ENCODE measurements at places on chromosomes 1 and 21.

DNA sequence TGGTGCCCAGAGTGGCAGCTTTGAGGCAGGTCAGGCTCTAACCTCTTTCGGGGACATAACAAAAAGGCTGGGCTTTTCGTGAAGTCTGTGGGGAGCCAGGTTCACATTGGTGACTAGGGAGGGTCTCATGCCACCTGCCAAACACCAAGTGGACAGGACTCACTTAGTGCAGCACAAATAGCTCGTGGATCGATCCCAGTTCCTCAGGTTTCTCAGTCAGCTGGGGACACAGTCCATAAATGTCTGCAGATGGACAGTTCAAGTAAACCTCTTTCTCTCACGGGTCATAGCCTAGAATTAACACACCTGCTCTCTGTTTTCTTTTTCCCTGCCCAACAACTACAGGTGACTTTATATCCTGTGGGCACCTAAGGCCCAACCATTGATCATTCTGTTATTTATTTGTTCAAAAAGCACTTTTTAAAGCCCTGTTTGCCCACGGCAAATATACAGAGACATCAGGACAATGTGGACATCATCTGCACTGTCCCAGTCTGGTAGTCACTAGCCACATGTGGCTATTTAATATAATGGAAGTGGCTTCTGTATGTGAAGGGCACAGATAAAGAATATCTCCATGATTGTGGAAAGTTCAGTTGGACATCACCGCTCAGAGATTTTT lies 53.5 kb downstream of the CAPN2 start:
- no peak for DNase-seq

GRCh38 chr21:21232320-21232719 lies 234.1 kb downstream of the NCAM2 start:
- no peak for DNase-seq

- no peak for DNase-seq
These were observed 49.1 kb upstream of the RCOR3 start for GRCh38 chr1:211210052-211210451.

- no peak for DNase-seq
These were observed 378.9 kb downstream of the KCNH1 start for GRCh38 chr1:210754878-210755665.

DNA sequence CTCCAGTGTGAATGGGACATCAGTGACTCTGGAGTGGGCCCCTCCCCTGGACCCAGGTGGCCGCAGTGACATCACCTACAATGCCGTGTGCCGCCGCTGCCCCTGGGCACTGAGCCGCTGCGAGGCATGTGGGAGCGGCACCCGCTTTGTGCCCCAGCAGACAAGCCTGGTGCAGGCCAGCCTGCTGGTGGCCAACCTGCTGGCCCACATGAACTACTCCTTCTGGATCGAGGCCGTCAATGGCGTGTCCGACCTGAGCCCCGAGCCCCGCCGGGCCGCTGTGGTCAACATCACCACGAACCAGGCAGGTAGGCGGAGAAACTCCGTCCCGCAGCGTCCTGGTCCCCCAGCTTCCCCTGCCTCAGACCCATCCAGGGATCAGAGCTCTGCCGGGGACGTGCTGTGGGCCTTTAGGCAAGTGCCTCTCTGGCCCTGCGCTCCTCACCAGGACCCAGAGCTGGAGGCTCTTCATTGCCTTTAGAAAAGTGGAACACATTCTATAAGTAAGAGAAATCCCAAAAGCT lies 25.7 kb downstream of the EPHA8 start:
- DNase-seq: no peak

- peak; percentile 46 for DNase-seq
These were observed 1.7 kb downstream of the IRF2BP2 start for GRCh38 chr1:234608025-234608910.

- DNase-seq: no peak
These were observed 86.8 kb downstream of the LRRC8C start for GRCh38 chr1:89719502-89720306.

- DNase-seq: peak; percentile 74
These were observed 12.5 kb downstream of the RPS6KA1 start for GRCh38 chr1:26541816-26542711.

DNA sequence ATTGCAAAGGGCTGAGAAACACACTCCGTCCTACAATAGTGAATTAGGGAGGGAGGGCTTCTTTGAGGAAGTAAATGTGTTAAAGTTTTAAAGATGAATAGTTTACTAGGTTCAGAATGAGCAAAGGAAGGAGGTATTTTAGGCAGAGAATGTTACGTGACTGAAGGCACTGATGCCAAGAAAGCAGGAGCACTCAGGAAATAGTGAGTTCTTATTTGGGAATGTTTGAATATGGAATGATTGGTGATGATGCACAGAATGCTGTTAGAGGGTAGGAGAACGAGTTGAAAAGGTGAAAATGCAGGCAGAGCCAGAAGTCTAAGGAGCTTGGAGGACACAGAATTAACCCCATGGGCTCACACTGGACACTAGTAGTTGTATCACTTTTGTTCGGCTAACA lies 108.0 kb downstream of the NRIP1 start:
- DNase-seq: no peak
